Stimulated activated CD4-positive, alpha-beta T cell treated with anti-CD3 and anti-CD28 coated beads, Interleukin-4, amount 100 ng/mL, for 24 hours (primary cell): ENCODE measurements at places on chromosomes 4 and X.

DNA sequence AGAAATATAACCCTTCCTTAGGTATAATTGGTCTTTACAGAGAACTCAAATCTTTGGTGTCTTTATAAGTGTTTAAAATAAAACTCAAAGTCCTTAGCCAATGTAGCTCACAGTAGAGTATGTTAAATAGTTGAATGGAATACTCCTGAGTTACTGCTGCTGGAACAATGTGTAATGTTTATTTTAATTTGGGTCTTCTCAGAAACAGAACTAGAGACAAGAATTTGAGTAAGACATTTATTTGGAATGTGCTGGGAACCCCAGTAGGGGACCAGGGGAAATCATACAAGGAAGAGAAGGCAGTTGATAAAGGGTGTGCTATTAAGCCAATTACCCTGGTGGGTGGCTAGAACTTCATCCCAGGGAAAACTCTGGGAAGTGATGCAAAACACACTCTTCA is 240.4 kb upstream of the LDB2 start:
- DNase-seq, result no peak

DNA sequence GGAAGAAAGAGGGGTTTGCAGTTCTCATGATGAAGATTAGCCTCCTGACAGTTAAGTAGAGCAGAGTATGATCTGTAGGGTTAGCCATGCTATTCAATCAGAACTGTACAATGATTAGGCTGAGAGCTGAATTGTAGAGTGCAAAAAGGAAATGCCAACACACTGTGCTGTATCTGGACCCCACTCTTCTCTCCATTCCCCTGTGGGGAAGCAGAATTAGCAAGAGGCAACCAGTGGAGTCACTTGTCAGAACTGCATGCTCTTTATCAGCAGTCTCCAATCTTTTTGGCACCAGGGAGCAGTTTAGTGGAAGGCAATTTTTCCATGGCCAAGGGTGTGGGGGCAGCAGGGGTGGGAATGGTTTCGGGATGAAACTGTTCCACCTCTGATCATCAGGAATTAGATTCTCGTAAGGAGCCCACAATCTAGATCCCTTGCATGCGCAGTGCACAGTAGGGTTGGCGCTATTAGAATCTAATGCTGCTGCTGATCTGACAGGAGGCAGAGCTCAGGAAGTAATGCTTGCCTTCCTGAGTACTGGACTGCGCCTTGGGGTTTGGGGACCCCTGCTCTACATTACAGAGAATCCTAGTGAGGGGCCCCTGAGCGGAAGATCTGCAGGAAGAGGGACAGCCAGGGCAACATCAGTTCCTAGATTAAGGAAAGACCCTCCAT is 19.4 kb downstream of the TBC1D9 start:
- DNase-seq, result no peak

DNA sequence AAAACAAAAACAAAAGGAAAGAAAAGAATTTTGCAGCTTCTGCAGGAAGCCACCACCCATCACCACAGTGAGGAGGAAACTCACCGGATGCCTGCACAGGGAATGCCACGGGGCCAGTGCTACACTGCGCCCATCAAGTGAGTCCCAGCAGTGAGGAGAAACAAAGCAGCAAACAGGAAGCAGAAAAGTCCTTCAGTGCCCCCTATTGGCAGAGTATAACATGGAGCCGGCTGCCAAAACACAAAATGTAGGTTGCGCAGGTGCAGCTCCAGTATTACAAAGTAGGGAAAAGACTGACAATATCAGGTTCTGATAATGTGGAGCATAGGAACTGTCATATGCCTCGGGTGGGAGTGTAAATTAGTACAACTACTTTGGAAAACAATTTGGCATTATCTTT is 23.3 kb upstream of the SCML2 start:
- DNase-seq, result peak; percentile 40

DNA sequence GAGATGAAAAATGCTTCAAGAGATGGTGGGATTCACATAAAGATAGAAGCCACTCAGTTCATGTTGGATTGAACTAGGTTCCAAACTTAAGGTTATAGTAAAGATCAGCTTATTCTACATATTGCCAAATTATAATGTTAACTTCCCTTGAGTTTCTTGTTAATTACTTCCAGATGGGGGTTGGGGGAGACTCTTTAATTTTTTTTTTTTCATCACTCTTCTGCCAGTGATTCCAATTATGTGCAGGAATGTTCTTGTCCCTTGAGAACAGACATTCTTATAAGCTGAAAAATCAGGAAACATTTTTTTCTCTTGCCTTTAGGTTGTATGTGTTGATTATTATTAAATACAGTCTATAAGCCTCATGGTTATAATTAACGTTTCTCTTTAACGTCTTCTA is 30.0 kb downstream of the MND1 start:
- no peak for DNase-seq

- DNase-seq, result no peak
These were observed 15.0 kb upstream of the CD99L2 start for GRCh38 chrX:150913511-150913910.

DNA sequence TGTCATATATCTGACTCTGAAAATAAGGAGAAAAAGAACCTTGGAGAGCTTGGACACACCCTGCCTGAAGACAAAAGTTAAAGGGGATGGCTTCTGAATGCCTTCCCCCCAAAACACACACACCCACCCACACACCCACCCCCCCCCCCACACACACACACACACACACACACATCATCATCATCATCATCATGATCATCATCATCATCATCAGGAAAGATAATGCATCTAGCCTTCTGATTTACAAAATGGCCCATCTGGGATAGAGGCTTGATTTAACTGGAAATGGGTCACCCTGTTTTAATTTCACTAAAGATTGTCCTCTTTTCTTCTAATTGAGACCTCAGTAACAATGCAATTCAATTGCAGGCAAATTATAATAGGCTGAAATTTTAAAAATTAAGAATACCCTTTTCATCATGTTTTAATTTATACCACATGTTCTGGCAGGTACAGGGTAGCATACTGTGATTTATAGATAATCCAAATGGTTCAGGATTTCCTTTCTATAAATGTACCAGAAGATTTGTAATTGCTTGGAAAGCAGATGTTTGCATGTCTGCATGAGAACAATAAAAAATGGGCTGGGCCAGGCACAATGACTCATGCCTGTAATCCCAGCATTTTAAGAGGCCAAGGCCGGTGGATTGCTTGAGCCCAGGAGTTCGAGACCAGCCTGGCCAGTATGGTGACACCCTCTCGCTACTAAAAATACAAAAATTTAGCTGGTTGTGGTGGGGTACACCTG is 56.5 kb downstream of the TRIM2 start:
- DNase-seq, result no peak

DNA sequence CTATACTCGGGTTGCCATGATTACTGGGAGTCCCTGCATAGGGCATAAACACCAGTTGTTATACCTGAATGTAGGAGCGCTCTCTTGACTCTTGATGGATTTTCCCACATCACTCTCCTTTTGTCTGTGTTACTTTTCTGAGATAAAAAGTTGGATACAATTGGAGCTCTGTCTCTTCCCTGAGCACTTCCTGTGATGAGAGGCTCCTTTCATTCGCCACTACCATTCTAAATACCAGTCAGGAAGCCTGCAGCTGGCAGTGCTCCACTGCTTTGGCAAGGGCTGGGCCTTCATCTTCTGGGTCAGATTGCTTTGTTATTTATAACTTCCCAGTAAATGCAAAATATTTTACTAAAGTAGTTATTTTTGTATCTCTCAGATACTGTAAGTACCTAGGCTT is 13.9 kb downstream of the TCEANC start:
- no peak for DNase-seq

GRCh38 chrX:16308773-16309172 is 141.5 kb downstream of the MAGEB17 start:
- DNase-seq, result no peak

DNA sequence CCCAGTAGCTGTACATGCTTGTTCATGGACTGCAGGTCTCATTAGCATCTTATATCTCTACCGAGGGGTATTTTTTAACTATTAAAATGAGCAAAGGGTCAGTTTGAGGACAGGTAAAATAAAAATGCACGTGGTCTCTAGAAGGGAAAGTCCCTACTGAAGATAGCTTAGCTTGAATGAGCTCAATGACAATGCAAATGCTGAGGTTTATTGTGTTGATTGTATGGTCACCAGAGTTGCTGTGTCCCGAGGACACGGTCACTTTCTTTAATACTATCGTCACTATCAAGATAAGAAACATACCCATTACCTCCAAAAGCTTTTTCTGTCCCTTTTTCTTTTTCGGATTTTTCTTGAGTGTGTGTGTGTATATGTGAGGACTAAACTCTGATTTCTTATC is 250.5 kb upstream of the PRKX start:
- no peak for DNase-seq

DNA sequence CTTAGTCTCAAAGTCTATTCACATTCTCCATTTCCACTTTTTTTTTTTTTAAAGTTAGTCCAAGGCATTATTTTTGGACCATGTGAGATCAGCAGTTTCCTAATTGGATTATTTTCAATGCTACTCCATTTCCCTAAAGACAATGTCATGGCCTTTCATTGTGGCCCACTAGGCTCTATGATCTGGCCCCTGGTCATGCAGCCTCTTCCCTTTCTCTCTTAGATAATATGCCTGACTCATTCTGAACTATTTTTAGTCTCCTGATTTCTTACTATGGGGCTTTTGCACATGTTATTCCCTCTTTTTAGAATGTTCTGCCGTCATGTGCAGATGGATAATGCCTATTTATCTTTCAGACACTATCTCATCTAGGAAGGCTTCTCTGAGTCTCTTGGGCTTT is 157.3 kb downstream of the TMA16 start:
- no peak for DNase-seq

GRCh38 chr4:13984991-13985800 is 357.7 kb upstream of the BOD1L1 start:
- DNase-seq, result no peak

DNA sequence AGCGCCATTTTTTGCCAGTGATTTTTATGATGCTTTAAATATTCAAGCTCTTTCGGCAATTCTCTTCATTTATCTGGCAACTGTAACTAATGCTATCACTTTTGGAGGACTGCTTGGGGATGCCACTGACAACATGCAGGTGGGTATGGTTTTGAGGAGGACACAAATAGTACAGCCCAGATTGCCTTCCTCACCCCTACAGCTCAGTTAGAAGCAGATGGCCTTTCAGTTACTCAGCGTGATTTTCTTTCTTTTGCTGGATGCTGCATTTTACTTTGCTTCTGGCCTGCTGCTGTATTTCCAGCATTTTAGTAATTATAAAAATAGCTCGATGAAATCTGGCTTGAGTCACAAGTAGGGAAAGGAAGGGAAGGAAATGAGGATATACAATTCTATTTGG is 114.7 kb downstream of the SLC4A4 start:
- DNase-seq, result no peak

GRCh38 chr4:26088433-26088928 is 174.5 kb downstream of the SMIM20 start:
- DNase-seq, result peak; percentile 69

GRCh38 chr4:1792832-1793495 is at the start of gene FGFR3:
TSS of gene FGFR3 (plus strand) at chr4:1793293. CDS start at chr4:1793935, 642 bp downstream.
- peak; percentile 12 for DNase-seq

DNA sequence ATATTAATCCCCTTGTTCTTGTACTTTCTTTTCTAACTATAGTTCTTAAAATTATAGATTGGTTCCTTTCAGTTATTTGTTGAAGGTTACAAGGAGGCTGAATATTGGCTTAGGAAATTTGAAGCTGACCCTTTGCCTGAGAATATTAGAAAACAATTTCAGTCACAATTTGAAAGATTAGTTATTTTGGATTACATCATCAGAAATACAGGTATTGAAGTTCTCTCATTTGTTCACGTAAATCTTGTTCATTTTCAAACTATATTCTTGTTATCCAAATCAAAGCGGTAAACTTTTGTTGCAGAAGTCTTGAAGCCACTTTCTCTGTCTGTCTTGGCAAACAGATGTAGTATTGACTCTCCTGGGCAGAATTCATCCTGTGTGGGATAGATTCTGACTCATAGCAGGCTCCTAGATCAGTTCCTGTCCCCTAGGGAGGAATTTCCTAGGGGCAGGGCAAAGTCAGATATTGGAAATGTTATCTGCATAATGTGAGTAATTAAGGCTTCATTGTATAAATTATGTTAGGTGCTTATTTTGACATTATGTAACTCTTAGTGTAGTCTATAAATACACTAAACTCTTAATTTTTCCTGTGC is 25.2 kb downstream of the PI4K2B start:
- DNase-seq, result no peak

- DNase-seq, result no peak
These were observed 160.0 kb upstream of the PDE5A start for GRCh38 chr4:119788349-119789266.

DNA sequence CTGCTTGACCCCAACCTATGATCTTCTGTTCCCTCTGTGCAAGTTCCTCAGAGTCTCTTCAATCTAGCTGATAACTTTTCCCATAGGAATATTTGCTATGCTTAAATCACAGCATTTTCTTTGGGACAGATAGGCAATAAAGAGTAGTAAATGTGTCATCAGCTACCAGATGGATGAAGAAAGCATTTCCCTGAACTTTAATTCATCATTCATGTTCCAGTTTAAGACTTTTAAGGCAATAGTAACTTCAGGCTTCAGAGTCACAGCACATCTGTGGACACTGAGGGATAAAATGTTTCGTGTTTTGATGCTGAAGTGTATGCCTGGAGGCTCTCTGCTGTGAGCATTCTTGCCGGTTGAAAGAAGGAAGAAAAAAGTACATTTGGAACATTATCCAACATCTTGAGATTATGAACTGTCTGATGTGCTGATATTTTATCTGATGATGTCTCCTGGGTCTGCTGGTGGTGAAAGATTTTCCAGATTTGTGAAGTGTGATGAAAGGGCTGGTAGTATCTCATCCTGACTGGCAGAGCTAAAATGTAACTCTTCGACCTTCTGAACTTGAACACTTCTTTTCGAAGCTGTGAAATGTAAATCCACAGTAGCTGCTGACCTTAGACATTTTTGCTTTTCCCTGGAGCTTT is 133.7 kb downstream of the DCLK2 start:
- no peak for DNase-seq

GRCh38 chr4:5052726-5053425 is 1.6 kb downstream of the STK32B start:
- no peak for DNase-seq

- peak; percentile 6 for DNase-seq
These were observed 67.6 kb upstream of the SLC7A3 start for GRCh38 chrX:70998411-70999027.

DNA sequence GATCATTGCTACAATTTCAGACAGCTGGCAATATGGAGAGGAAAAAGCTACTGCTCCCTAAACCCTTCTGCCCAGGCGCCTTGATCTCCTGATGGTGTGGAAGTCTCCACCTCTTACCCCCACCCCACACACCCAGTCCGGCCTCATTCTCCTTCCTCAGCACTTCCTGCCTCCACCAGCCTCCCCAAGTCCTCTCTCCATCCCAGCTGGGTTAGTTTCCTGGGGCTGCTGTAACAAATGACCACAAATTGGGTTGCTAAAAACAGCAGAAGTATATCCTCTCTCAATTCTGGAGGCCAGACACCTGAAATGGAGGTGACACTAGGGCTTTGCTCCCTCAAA is 1.1 kb upstream of the CCNQ start:
- DNase-seq, result peak; percentile 6

DNA sequence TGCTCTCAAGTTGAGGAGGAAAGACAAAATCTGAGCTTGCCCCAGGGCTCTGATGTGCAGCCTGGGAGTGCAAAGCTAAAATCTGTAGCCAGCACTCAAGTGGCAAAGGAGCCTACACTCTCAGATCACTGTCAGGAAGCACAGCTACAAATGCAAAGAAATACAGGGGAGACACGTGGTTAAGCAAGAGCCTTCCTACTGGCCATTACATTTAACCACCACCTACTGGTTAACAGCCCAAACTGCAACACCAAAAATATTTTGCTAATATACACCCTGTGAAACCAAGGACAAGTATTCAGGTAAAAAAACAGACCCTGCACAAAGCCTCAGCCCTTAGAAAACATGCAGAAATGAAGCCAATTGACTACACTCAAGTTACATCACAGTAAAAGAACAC is 170.4 kb upstream of the FGF16 start:
- no peak for DNase-seq

GRCh38 chr4:45453258-45453853 is 670.5 kb downstream of the GABRG1 start:
- no peak for DNase-seq
